ENCODE measurements at places on chromosomes 3 and 15.

DNA sequence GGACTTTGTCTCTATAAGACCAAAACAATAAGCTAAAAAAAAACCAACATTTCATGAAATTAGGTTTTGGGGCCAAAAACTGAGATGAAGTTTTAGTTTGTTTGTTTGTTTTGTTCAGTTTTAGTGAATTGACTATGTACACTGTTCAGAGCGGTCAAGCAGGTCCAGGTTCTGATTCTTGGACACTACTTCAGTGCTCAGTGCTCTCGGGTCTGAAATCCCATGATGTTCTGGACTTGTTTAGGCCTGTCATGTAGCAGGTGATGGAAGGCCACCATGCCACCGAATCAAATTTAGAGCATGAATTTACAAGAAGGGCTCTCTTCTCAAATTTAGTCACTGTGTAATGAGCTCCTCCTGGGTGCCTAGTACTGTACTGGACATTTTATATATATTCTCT is 45.5 kb downstream of the COL8A1 start:
- DNase-seq, result no peak

DNA sequence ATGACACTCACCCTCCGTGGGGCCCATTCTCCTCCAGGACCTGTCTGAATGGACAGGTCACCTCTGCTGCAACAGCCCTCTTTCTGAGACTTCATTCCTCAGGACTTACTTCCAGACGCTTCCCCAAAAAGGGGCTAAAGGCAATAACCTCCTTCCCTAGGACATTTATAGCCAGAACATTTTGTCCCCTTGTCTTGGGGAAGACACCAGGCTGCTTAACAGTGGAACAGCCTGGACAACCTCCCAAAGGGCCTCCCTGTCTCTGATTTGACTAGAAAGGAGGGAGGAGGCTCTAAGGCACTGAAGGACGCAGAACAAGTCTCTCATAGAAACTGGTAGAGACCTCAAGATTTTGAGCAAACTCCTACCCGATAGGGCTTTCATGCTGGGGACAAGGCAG is 32.7 kb downstream of the ADCY5 start:
- DNase-seq, result no peak

DNA sequence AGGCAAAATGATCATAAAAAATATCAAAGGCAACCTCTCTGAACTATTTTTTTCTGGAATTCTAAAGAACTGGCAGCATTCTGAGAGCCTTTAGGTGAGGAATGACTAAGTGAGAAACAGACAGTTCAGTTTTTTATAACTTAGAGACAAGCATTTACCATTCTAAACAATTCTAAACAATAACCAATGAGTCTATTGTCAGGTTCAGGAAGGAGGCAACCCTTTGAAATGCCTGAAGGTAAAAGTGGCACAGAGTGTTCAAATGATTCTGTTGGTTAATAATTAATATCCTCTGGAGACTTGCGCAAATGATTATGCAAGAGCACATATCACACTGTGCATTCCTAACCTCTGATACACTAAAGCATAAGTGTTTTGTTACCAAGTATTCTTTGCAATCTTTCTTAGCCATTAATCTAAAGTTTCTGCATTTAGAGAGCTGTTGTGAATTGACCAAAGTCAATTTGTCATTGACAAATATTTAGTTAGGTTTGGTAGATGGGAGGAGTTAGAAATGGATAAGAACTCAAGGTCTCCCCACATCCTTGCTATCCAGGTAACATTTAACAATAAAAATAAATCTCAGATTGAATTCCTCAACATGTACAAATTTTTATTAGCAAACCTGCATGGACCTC is 9.2 kb upstream of the TGFBR2 start:
- peak; percentile 78 for DNase-seq

DNA sequence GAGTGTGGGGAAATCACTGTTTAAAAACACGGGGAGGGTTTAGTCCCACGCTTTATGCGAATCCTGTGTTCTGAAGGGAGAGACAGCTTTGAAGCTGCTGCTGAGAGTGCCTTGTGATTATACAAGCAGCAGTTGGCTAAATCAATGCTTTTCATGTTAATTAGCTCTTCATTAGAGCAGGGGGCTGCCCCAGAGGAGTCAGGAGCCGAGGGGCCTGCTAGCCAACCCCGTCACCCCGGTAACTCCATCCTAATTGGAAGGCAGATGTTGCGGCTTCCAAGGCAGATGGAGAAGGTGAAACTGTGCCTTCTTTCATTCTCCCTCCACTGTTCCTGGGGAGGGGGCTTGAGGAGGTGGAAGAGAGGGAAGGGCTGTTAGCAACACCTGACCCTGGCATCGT is 92.4 kb upstream of the ANKRD34C start:
- DNase-seq, result no peak

GRCh38 chr3:24387493-24387892 is 107.2 kb downstream of the THRB start:
- DNase-seq, result no peak

GRCh38 chr3:4730719-4731118 is 237.6 kb downstream of the ITPR1 start:
- no peak for DNase-seq

DNA sequence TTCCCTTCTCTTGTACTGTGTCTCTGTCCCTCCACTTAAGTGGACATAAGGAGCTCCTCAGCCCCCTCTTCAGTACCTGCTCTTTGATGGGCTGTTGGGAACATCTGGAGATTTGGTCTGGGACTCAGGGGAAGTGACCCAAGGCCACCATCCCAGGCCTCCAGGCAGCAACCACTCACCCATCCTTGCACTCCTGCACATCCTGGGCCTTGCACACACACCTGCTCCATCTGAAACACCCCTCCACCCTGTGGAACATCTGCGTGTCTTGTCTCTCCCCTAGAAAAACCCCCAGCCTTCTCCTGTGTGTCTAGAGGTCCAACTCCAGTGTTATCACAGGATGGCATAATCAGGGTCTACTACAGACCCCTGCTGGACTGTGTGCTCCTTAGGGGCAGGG is 74.3 kb downstream of the ABTB1 start:
- DNase-seq, result no peak

DNA sequence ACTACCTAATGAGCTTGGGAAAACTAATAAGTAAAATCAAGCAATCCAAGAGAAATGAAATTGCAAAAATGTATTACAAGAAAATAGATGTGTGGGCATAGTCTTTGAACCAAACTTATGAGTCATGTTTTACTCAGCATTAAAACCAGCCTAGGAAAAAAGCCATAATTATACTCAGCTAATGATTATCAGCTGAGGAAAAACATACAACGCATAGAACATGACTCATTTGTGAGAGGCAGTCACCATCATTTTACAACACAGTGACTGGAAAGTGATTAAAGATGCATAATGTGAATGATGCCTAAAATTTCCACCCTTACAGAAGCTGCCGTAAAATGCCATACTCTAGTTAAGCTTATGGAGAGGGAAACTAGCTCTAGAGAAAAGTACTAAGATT is 238.0 kb upstream of the EOMES start:
- no peak for DNase-seq

DNA sequence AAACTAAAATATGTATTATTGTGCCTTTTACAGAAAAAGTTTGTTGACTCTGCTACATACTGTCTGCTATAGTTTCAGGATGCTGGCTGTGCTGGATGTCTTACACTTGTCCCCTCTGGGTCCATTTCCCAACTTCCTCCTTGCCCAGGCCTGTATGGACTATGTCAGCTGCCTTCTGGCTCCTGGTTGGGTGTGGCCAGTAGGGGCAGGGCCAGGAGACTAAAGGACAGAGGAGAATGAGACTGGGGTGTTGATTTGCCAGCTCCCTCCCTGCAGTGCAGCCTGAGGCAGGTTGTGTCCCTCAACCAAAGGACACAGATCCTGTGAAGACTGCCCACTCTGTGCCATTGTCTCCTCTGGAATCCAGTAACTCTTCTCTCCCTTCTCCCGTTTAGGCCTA is 90.6 kb upstream of the UBE2E2 start:
- DNase-seq, result no peak

- peak; percentile 37 for DNase-seq
Measured at GRCh38 chr3:152834191-152834775, 648 bp upstream of the P2RY1 start.
